ENCODE measurements at places on chromosomes 3 and 15. TPM values are rescaled to one million over a fixed set of nuclear protein-coding genes. Genes with fewer than 3 reads are reported as not detected.

DNA sequence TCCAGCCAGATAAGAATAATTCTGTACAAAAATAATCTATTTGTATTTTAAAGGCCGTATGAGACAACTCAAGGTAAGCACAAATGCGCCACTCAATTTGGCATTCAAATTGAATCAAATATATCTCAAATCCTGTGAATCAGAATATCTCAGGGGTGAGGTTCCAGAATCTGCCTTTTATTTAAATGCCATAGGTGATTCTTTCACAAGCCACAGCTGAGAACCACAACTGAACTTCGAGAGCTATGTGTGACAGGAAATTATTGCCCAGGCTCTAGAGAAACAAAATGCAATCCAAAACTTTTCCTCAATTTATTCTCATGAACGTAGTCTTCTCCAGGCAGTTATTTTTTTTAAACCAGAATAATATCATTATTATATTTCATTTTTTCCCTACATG lies 11.9 kb downstream of the ATP8B4 start:
- no peak for DNase-seq

NISCH gene
- 163 TPM for total RNA-seq

DNA sequence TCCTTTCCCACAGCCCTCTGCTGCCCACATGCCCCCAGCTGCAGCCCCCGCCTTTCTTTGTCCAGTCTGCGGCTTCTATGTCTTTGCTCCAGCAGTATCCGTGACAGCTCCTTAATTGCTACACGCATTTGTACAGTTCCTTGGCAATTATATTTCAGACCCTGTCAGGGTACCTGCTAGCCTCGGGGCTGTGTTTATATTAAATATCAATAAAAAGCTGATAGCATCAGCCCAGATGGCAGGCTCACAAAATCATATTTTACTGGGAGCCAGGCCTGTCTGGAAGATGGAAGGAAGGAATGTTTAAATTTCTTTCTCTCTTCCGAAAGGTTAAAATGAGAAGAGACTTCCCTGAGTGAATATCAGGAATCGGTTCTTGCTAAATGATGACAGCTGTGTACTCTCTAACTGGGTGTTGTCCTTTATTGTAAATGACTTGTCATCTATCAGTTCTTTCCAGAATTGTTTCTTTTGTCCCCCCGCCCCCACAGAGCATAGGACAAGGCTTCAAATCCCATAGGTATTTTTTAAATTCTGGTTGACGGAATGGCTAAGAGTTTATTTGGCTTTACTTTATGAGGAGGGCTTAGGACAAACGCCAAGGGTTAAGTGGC lies 378.1 kb downstream of the LRTM1 start:
- no peak for DNase-seq

GRCh38 chr3:19148768-19149091 lies 420 bp downstream of the KCNH8 start:
- DNase-seq: no peak

GRCh38 chr3:157370867-157371266 lies 65.8 kb upstream of the PTX3 start:
- DNase-seq: no peak

GRCh38 chr3:133489466-133490085 lies 83.9 kb upstream of the CDV3 start:
- no peak for DNase-seq

GRCh38 chr15:100092034-100092433 lies 249.7 kb downstream of the ADAMTS17 start:
- no peak for DNase-seq

DNA sequence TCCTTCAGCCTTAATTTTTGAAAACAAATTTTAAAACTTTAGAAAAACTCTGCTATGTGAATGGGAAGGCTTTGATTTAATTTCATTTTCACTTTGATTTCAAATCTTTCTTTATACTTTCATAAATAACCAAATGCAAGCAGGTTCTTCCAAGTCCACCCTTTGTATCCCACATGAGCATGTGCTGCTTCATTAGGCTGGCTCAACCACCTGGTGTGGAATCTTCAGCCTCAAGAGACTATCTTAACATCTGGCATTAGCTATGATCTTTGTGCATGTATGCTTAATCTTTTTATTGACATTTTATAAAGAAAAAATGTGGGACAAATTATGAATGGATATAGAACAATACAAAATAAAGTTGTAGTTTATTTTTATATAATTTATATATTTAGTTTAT lies 81.8 kb upstream of the MLF1 start:
- no peak for DNase-seq

KLF15 gene
- total RNA-seq: 22.7 TPM

- no peak for DNase-seq
Observed at GRCh38 chr3:9178697-9179096, 70.7 kb downstream of the SRGAP3 start.

DNA sequence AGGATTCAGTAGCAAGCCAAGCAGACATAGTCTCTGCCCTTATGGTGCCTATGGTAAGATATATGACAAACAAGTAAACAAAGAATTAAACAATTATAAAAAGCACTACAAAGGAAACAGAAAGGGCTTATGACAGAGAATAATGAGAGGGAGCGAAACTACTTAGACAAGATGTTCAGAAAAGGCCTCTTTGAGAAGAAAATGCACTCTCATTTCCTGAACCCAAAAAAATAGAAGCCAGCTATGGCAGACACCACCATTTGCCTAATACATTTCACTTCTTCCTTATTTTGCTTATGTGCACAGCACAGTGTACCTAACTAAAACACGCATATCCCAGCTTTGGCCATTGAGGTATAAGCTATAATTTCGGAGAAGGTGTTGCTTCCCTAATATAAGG lies 465.5 kb upstream of the PPP2R3A start:
- DNase-seq: no peak

- DNase-seq: no peak
Observed at GRCh38 chr15:99466701-99467337, 99.0 kb upstream of the MEF2A start.

All from sciatic nerve (tissue), 2 donors.